ENCODE measurements at places on chromosomes 1 and 21.

- DNase-seq = no peak
These were observed 27.6 kb upstream of the HUNK start for GRCh38 chr21:31845151-31845729.

DNA sequence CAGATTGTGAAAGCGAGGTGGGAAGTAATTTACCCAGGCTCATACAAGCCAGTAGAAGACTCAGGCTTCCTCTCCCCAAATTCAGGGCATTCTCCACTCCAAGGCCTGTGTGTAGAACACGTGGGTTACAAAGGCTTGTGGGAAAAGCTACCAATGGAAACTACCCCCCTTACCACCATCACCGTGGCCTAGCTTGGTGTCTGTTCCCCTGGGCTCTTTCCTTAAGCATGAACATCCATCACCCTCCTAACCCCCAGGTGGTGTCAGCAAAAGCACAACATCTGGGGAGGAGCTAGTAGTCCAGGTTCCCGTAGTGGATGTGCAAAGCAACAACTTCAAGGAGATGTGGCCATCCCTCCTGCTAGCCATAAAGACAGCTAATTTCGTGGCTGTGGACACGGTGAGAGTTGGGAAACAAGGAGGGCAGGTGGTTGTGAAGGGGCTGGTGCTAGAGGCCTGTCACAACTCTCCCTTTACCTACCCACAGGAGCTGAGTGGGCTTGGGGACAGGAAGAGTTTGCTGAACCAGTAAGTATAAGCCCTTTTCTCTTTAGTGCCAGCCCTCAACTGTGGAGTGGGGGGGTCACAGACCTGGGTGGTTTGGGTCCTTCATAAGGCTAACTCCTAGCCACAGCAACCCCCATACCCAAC, 701 bp upstream of the MUTYH start:
- DNase-seq = peak; percentile 34

- DNase-seq = no peak
These were observed 14.9 kb downstream of the TBX19 start for GRCh38 chr1:168295411-168296114.

DNA sequence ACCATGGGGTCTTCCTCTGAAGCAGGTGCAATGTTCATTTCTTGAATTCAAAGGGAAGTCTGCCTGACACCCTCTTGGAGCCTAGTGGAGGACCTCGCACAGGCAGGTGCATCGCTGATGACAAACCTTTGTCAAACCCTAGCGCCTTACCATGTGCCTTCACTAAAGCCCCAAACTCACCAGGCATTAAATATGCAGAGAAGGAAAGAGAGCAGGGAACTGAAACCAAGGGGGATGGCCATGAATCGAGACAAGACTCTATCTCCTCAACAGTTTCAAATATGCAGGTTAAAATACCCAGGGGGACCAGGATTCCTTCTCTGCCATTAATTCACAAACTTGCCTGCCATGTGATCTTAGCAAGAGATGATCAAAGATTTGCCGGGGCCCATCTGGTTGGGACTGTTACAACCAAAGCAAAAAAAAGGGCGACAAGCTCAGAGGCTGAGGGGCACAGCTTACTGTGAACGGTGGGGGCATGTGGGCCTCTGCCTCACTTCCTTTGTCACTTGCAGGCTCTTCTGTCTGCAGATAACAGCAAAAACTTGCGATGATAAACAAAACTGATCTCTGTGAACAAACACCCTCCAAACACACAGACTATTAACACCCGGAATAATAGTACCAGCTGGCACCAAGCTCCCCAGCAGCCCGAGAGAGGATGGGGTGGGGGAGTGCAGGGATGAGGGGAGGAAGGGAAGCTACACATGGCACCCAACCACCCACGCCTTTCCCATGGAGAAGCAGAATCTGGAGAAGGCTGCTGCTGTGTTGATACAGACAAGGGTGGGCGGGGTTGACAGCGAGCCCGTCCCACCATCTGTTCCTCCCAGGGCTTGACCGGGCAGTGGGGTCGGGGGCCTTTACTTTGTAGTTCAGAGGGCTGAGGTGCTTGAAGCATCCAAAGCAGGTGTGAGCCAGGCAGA, 33.9 kb downstream of the TMEM63A start:
- peak; percentile 66 for DNase-seq

- no peak for DNase-seq
These were observed 6.1 kb downstream of the ATF3 start for GRCh38 chr1:212614453-212615200.

GRCh38 chr1:39272027-39272797, 67.7 kb downstream of the MACF1 start:
- no peak for DNase-seq

GRCh38 chr1:77976433-77977076, 2.3 kb downstream of the FUBP1 start:
- DNase-seq = no peak

- no peak for DNase-seq
These were observed 24.8 kb upstream of the GFI1 start for GRCh38 chr1:92511541-92511940.

DNA sequence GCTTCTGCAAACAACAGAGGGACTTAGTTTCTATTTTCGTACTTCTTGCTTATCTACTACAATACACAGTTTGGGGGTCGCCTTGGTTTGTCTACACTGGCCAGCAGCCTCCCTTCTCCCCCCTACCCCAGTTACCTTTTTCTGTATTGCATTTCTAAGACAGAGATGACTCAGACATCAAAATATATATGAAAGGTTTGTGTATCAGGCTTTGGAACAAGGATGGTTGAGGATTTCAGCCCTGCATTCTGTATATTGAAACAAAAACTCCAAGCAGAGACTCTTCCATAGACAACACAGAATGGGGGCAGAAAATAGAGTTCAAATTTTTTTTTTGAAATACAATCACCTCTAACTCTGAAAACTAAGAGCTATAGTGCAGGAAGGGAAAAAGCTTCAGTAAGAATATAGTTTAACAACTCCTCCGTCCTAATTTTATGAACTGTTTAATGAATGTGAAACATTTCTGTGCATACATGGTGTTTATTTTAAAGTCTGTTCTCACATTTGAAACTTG, 1.9 kb downstream of the SAMD13 start:
- no peak for DNase-seq

DNA sequence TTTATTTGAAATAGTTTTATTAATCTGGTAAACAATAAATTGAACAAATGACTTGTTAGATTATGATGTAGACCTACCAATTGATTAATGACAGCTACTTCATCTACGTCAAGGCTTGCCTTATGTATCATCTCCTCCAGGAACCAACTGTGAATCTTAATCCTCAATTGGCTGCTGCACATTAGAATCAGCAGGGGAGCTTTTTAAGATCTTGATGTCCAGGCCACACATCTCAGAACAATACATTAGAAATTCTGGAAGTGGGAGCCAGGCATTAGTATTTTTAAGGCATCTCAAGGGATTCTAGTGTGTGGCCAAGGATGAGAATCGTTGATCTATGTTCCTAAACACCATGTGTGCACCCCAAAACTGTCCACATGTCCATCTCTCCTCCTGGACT, 52.0 kb upstream of the LYPLAL1 start:
- DNase-seq = no peak

DNA sequence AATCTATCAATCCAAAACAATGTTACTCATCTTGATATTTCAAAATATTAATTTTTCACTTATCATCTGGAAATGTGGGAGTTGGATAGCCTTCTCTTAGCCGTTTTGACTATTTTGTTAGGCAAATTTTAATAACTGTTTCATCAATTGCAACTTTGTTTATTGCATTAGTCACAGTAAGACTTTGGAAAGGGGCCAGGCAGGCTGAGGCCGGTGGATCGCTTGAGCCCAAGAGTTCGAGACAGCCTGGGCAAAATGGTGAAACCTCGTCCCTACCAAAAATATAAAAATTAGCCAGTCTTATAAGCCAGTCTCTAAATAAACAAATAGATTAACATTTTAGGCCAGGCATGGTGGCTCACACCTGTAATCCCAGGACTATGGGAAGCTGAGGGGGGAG, 113.0 kb upstream of the NR5A2 start:
- no peak for DNase-seq

DNA sequence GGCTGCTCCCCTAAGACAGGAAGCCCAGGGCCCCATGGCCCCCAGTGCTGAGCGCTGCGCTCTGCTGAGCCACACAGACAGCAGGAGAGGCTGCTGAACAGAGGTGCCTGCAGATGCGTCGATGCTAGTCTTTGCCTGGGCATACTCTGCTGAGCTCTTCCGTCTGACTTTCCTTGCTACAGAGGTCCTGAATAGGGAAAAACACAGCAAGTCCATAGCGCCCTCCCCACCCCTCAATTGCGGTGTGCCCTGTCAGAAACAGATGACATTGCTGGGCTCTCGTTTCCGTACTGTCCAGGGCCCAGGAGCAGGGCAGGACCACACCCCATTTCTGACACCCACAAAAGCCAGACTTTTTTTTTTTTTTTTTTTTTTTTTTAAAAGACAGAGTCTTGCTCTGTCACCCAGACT, 252.5 kb downstream of the SDCCAG8 start:
- DNase-seq = peak; percentile 27

GRCh38 chr1:1349256-1350012, at the start of gene DVL1:
TSS of gene DVL1 (minus strand) at chr1:1349418. CDS start at chr1:1349065, 353 bp downstream.
- DNase-seq = peak; percentile 62

- DNase-seq = no peak
These were observed 52.1 kb downstream of the PGM1 start for GRCh38 chr1:63645317-63645716.

- DNase-seq = no peak
These were observed 307.1 kb downstream of the AMY1C start for GRCh38 chr1:104056786-104057185.

DNA sequence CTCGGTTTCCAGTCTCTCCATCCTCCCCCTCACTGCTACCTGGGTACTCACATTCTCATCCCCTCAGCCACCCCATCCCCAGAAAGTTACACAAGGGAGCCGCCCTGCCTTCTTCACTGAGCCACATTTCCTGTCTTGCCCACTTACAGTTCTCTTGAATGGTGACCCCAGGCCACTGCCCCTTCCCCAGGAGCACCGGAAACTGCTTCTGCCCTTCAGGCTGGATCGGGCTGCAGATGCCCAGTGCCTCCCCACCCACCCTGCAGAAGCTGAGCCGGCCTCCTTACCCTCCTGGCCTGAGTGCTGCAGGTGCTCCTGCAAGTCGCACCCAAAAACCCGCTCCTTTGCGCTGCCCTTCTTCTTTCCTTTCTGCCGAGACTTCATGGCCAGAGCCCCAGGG, 450 bp downstream of the ARHGAP30 start:
- no peak for DNase-seq

- DNase-seq = no peak
These were observed 57.4 kb downstream of the LACTBL1 start for GRCh38 chr1:22915231-22915630.

DNA sequence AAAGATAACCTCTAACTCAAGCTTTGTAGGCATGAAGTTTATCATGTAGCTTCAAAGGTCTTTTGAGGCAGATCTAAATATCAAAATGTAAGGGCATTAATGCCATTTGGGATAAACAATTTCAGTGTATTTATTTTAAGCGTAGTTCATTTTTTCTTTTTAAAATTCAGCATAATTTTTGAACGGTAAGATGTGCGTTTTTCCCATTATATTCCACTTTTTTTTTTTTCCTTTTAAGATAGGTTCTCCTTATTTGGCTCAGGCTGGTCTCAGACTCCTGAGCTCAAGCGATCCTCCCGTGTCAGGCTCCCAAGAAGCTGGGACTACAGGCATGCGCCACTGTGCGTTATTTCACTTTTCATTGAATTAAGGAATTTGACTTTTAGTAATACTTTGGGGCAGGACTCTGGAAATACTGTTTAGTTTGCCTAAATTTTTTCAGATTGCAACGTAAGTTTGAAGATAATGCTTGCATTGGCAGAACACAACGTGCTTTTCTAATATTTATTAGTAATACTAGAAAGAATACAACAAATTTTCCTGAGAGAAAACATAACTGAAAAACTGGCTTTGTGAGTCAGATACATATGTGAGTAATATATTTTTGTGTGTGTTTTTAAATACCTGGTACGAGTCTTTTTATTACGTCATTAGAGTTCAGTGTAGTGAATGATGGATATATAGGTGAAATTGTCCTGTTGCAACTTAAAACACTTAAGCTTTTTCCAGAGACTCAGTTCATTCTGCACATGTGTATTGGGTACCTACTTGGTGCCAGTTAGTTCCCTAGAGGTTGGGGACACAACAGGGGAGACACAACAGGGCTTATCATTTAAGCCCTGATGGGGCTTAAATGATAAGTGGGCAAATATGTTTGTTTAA, 2.2 kb downstream of the RALGPS2 start:
- DNase-seq = no peak

- no peak for DNase-seq
These were observed 30.6 kb downstream of the VANGL2 start for GRCh38 chr1:160431006-160431405.

DNA sequence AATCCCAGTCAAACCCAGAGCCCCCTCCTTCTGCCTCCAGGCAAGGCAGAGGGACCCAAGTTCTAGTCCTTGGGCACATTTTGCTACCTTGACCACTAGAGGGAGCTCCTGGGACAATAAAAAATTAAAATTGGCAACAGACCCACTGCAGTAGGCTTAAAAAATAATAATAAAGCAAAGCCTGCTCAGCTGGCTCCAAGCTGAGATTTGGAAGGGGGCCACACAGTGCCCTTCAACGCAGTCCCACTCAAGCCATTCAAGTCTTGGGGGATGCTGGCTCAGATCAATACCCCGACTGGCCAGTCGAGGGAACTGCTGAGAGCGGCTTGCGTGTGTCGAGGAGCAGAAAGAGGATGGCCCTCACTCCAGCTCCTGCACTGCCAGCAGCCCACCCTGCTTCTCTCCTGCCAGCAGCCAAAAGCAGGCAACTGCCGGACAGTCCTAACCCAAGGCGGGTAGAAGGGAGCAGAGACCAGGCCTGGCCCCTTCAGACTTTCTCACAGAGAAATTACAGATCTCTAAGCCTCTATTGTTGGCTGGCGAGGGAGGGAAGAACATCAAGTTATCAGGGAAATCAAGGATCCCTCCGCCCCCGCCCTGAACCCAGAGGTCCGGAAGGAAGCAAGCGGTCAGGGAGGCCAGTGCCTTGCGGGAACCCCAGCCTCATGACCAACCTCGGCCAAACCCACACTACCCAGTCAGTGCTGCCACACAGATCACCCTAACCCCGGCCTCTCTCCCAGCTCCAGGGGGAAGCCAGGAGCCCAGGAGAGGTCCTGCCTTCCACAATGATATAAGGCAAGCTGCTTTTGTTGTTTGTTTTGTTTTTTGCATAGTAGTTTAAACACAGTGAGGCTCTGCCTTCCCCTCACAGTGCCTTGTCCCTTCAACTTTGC, 4.9 kb upstream of the ALDH4A1 start:
- peak; percentile 60 for DNase-seq

DNA sequence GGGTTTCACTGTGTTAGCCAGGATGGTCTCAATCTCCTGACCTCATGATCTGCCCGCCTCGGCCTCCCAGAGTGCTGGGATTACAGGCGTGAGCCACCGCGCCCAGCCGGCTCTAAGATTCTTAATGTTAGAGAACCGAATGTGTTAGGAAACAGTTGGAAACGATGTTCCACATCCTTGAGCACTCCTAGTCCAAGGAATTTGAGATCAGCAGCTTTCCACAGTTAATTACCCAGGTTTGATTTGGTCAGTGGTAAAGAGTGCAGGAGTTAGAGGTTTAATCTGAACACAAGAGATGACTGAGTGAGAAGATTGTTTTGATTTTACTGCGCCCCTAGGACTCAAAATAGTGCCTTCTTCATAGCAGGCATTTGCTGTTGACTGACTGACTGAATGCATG, 75.9 kb upstream of the BMP8A start:
- DNase-seq = no peak

- DNase-seq = no peak
These were observed 36.6 kb downstream of the ITPKB start for GRCh38 chr1:226702318-226702956.

- no peak for DNase-seq
These were observed 63.9 kb upstream of the GRIK3 start for GRCh38 chr1:37098237-37098636.
